Left ventricle myocardium superior (tissue), 1 donor: ENCODE measurements at places on chromosomes 1 and 21.

- no peak for DNase-seq
Observed at GRCh38 chr1:179318491-179318890, 24.9 kb downstream of the SOAT1 start.

DNA sequence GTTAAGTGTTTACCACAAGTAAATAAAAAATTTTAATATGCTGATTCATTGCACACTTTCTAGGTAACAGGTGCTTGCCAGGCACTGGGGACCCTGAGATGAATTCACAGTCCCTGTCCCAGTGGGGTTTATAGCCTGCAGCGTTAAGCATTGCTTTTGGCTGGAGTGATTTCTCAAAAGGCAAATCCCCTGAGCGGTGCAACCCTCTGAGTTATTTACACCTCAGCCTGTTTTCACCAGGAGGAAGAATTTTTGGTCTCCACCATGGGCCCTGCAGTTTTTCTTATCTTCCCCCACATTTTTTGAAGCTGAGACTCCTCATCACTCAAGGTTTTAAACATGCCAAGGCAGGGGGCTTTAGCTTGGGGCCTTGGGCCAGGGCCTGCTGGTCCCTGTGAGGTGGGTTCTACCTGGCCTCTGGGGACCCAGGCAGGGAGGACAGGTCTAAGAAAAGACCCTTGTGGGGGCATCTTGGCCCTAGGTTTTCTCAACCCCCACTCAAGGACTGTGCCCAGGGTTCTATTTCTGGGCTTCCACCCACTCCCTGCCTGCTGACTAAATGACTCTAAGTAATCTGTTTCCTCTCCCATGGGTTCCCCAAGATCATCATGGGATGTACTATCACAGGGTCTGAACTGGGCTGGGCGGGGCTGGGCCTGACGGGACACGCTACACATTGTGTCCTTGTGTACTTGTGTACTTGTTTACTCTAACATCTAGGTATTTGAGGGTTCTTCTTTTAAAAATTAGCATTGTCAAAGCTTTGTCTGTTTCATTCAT, 10.2 kb upstream of the CHIT1 start:
- DNase-seq, result no peak

DNA sequence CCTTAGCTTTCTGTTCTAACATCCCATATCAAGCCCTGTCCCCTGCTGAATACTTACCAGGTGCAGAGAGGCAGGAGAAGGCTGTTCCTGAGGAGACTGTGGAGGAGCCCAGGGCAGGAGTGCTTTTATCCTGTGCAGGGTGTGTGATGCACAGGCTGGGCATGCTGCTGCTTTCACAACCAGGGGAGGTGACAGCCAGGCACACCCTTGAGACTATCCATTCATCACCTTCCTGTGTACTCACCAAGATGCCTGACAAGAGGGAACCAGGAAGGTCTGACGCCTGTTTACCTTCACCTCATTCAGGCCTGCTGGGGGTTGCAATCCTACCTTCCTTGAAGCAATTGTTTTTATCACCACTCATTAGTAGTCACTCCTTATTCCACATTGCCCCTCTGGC, at the start of gene LCE3E:
TSS of gene LCE3E (minus strand) at position 100 of the 400 bp plus-strand sequence. CDS start 572 bp downstream, outside the sequence.
- DNase-seq, result no peak

DNA sequence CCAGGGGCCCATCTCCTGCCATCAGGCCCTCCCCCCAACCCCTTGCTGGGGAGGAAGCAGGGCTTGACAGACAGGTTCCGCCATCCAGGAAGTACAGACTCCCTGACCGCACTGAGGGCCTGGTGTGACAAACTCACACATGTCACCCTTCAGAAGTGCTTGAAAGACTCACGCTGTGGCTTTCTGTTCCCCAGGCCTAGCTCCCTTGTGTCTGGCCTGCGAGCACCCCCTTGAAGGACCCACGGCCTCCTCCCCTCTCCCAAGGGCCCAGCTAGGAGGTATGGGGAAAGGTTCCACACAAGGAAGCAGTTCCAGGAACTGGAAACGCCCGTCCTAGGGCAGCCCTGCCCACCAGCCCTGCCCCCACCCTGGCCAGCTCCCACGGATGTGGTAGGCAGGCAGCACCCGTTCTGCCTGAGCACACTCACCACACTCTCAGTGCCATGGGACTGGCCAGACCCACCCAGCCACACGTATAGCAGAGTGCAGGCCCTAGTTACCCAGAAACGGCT, 26.7 kb downstream of the SLC2A1 start:
- peak; percentile 71 for DNase-seq

- no peak for DNase-seq
Observed at GRCh38 chr1:206035027-206035426, 11.3 kb upstream of the CTSE start.

DNA sequence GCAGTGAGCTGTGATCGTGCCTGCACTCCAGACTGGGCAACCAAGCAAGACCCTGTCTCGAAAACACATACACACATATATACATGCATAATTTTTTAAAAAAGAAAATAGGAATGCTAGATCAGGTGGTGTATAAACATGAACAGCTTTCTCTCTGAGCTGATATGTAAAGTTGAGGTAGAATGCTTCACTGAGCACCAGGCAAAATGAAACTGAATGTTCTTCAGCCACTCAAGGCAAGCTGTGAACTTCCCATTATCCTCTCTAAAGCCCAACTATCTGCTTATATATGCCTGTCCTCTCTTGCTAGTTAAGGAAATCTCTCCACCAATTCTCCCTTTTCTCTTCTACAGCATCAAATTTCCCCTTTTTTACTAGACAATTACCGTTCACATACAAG, 93.0 kb downstream of the NUF2 start:
- no peak for DNase-seq

- no peak for DNase-seq
Observed at GRCh38 chr1:207017615-207018559, 14.7 kb downstream of the C1orf116 start.

DNA sequence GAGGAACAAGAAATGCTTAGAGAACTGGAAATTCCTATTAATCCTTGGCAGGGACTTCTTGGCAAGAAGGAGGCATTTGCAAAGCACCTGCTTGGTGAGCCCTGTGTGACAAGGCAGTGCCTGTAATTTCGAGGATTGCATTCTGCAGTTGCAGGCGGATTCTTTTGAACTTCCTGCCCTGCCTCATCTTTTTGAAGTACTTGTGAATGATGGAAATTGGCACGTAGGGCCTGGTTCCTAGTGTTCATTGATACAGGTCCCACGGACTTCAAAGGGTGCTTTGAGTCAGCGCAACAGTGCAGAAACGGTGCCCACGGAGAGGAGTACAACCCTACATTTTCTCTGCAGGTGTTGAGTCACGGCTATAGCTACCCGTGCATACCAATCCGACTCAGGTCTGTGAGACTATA, 6.4 kb downstream of the HUNK start:
- no peak for DNase-seq

GRCh38 chr1:5828308-5828935, 163.8 kb downstream of the NPHP4 start:
- no peak for DNase-seq

- peak; percentile 88 for DNase-seq
Observed at GRCh38 chr1:115089420-115090185, at the start of gene TSPAN2. TSPAN2 (minus strand) TSS chr1:115089503; CDS start chr1:115089432, 71 bp downstream.

- DNase-seq, result no peak
Observed at GRCh38 chr1:222772996-222773379, 36.0 kb downstream of the FAM177B start.

DNA sequence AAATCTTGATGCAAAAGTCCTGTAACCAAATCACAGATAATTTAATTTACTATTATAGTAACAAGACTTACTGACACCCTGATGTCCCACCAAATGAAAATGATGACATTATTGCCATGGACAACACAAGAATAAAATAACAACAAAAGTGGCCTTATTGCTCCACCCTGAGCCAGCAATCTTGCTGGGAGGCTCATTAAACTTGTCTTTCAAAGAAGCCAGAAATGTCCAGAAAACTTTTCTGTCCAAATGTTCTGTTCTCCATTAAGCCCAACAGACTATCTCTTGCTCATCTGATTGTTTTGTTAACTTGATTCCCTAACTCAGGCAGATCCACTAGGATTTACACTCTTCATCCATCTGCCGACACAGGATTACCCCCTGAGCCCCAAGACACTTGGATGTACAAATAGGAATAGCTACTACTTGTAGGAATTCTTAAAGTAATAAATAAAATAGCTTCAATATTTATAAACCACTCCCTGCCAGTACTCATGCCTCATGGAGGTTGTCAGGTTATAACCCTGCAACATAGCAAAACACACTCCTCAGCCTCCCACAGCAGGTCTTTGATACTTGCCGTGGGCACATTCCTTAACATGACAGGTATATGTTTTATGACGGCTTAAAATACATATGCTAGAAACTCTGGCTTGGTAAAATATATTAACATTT, 84.9 kb downstream of the PTPN14 start:
- no peak for DNase-seq

DNA sequence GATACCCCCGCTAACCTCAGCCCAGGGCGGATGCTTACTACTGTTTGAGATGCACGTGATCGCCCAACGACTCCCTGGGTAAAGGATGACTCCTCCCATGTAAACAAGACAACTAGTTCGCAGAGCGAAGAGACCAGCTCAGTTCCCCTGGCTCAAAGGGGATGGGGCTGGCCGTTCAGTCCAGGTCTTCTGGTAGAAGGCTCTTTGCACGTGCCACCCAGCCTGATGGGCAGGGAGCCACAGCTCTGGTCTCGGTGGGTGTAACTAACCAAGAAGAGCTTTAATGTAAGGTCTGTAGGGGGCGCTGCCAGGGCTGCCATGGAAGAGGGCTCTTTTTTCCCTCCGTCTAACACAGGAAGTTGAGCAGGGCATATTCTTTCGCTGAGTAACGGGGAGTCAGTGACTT, 49.4 kb upstream of the PARP1 start:
- DNase-seq, result no peak

GRCh38 chr1:227855687-227856086, 40.2 kb downstream of the PRSS38 start:
- DNase-seq, result no peak

GRCh38 chr1:172402878-172403569, 17.5 kb upstream of the C1orf105 start:
- no peak for DNase-seq

DNA sequence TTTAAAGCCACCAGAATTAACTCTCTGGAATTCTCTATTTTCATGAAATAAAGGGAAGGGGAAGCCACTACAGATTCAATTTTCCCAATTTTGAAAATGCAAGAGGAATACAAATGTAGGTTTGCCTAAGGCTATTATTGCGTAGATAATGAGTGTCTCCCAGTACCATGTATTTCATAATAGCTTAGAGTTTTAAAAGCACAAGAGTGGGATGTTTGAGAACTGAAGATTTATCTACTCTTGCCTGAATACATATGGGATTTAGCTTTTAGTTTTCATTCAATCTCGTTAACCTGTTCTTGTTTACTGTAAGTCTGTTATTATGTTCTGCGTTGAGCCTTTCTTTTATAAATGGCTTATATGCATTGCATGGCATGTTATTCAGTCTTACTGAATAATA, 795.1 kb downstream of the BRINP3 start:
- no peak for DNase-seq

DNA sequence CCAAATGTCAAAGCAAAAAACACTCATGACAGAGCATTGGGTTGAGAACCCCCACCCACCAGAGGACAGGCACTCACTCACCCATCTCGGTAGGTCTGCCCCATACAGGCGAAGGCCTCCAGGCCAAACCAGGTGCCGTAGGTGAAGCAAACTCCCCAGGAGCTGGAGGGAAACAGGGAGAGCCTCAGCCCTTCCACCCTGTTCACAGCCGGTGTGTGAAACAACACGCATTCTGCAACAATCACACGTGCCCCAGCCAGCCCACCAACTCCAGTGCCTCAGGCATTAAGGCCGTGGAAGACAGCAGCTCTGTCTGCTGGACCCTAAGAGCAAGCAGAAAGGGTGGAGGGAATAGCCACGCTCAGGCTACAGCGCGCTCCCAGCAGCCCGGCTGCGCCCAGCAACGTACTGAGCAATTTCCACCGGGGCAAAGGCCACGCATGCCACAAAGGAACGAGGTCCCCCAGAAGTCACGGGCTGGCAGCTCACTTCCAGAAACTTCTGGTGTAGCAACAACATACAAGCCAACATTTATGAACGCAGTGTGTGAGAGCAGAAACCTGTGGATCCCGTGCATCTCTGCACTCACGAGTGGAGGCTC, 11.4 kb upstream of the SPATC1L start:
- no peak for DNase-seq

DNA sequence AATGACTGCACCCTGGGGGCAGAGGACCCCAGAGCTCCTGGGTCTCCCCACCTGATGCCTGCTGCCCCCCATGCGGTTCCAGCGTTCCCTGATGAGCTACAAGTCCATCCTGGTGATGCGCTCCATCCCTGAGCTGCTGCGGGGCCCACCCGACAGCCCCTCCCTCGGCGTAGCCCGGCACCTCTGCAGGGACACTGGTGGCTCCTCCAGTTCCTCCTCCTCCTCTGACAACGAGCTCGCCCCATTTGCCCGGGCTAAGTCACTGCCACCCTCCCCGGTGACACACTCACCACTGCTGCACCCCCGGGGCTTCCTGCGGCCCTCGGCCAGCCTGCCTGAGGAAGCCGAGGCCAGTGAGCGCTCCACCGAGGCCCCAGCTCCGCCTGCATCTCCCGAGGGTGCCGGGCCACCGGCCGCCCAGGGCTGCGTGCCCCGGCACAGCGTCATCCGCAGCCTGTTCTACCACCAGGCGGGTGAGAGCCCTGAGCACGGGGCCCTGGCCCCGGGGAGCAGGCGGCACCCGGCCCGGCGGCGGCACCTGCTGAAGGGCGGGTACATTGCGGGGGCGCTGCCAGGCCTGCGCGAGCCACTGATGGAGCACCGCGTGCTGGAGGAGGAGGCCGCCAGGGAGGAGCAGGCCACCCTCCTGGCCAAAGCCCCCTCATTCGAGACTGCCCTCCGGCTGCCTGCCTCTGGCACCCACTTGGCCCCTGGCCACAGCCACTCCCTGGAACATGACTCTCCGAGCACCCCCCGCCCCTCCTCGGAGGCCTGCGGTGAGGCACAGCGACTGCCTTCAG, 35.5 kb downstream of the TRIM11 start:
- DNase-seq, result peak; percentile 92

DNA sequence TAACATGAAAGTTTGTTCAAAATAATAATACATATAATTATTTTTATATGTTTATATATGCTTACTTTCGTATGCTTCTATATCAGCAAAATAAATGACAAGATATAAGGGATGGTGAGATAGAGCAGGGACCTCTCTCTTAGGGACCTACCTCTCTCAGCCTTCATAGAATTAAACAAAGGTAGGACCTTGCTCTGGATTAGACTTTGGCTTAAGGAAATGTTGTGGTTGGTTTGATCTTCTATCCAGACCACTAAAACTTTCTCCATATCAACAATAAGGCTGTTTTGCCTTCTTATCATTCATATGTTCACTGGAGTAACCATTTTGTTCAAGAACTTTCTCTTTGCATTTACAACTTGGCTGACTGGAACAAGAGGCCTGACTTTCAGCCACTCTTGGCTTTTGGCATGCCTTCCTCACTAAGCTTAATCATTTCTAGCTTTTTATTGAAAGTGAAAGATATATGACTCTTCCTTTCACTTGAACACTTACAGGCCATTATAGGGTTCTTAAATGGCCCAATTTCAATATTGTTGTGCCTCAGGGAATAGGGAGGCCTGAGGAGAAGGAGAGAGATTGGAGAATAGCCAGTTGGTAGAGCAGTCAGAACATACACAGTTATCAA, 14.4 kb downstream of the FRRS1 start:
- no peak for DNase-seq

- DNase-seq, result no peak
Observed at GRCh38 chr1:224558904-224559303, 57.2 kb upstream of the CNIH3 start.

GRCh38 chr1:219959540-219960203, 31.3 kb upstream of the SLC30A10 start:
- DNase-seq, result no peak
